ENCODE measurements at places on chromosomes 2 and 18.

GRCh38 chr2:215907147-215907546 lies 106.2 kb downstream of the MREG start:
- no peak overlapping the region for H3K4me3 ChIP-seq
- H3K36me3 ChIP-seq: no peaks in the 10 kb centered on the region
- DNase-seq: no peak
- peaks cover 3% of the 10 kb centered on the region for H3K27me3 ChIP-seq
- no peaks in the 10 kb centered on the region for H3K4me1 ChIP-seq

DNA sequence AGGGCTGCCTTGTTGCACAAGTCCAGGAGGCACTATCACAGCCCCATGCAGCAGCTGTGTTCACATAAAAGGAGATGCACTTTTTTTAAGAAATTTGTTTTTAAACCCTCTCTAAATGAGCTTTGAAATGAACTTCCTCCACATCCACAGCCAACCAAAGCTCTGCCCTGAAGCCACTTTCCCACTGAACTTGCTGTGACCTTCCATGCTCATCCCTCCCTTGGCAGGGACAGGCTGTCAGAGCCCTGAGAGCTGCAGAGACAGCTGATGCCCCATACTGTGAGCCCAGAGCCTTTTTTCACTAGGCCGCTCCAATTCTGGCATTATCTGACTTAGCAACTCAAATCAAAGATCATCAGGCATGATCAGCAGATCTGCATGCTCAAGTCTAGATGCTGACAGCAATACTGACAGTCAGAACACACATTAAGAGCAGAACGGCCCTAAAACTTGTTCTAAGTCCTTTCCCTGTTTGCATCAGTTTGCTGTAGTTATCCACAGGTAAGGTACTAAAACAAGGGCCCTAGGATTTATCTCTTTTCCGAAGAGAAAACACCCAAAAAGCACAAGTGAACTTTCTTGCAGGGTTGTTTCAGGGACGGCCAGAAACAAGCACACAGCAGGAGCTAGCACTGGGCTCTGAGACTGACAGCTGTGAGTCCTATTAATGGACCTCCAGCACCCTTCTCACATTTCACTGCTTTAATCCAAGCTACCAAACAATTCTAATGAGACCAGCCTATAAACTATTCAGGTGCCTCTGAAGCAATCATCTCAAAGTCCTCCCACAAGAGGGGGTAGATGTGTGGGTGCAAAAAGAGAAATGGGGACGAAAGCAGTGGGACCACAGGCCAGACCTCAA lies 34.9 kb downstream of the RNU4ATAC start:
- peaks cover 3% of the 10 kb centered on the region for H3K36me3 ChIP-seq
- no peaks in the 10 kb centered on the region for H3K27me3 ChIP-seq
- H3K27ac ChIP-seq: no peak overlapping the region

DNA sequence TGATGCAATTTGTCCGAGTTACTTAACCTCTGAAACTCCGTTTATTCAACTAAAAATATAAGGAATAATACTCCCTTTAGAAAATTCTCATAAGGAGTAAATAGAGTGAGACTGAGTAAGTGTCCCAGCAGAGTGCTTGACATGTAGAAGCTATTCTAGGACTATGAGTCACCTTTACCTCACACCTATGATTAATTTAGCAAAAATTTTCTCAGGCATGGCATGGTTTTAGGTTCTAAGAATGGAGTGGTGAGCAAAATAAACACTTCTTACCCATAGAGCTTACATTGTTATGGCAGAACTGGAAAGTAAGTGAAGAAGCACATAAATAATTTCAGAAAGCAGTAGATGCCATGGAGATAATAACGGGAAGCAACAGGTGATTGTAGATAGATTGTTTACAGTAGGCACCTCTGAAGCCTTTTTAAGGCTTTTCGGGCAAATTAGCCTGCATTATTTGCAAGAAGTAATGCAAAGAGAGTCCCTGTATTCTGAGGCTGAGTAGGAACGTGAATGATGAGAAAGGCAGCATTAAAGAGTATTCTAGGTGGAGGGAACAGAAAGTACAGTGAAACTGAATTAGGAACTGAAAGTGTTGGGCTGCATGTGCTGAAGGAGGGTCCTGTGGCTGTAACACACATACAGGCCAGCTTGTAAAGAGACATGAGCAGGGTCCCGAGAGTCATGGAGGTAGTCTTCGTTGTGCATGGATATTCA lies 209.2 kb downstream of the ZNF407 start:
- H3K36me3 ChIP-seq: no peaks in the 10 kb centered on the region
- no peaks in the 10 kb centered on the region for H3K27me3 ChIP-seq
- no peak overlapping the region for H3K27ac ChIP-seq
- no peak overlapping the region for H3K4me3 ChIP-seq
- no peaks in the 10 kb centered on the region for H3K4me1 ChIP-seq
- no peak for DNase-seq

GRCh38 chr2:219396863-219397457 lies 9.2 kb upstream of the DNPEP start:
- peaks cover 12% of the 10 kb centered on the region for H3K4me1 ChIP-seq
- H3K4me3 ChIP-seq: no peak overlapping the region
- no peaks in the 10 kb centered on the region for H3K27me3 ChIP-seq
- H3K27ac ChIP-seq: no peak overlapping the region
- no peaks in the 10 kb centered on the region for H3K36me3 ChIP-seq
- DNase-seq: no peak

GRCh38 chr2:141968433-141968832 lies 162.4 kb downstream of the LRP1B start:
- H3K27ac ChIP-seq: no peak overlapping the region
- H3K4me1 ChIP-seq: no peaks in the 10 kb centered on the region
- no peak for DNase-seq
- H3K27me3 ChIP-seq: no peaks in the 10 kb centered on the region
- no peaks in the 10 kb centered on the region for H3K36me3 ChIP-seq

DNA sequence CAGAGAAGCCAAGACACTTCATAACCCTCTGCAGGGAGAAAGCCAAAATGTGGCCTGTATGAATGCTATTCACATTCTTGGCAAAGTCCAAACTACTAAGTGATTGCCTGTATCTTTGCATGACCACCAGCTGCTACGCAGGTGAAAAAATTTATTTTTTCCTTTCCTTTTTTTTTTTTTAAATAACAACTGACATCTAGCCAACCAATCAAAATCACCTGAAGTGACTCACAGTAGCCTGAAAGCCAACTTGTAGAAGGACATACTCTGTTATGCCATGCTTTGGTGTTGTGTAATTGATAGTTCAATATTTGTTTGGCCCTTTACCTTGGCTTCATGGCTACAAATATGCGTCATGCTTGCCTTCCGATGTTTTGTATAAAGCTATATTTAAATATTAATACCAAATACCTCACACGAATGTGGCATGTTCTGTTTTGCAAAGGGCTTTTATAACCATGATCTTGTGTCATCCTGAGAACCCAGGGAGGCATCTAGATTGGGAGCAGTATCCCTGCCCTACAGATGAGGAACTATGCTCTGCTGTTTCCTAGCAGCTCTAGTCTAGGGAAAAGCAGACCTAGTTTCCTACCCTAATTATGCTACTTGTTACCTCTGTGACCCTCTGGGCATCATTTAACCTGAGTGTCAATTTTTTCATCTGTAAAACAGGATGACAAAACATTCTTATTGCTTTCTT lies 102.1 kb downstream of the MYOM1 start:
- H3K4me3 ChIP-seq: no peak overlapping the region
- H3K4me1 ChIP-seq: no peaks in the 10 kb centered on the region
- no peak for DNase-seq
- H3K36me3 ChIP-seq: no peaks in the 10 kb centered on the region
- no peak overlapping the region for H3K27ac ChIP-seq
- H3K27me3 ChIP-seq: no peaks in the 10 kb centered on the region

- H3K27me3 ChIP-seq: no peaks in the 10 kb centered on the region
- H3K36me3 ChIP-seq: no peaks in the 10 kb centered on the region
- no peaks in the 10 kb centered on the region for H3K4me1 ChIP-seq
- no peak for DNase-seq
- no peak overlapping the region for H3K4me3 ChIP-seq
These were observed 180.0 kb downstream of the NAPG start for GRCh38 chr18:10705786-10706185.

- H3K4me1 ChIP-seq: no peaks in the 10 kb centered on the region
- no peaks in the 10 kb centered on the region for H3K27me3 ChIP-seq
- no peak overlapping the region for H3K4me3 ChIP-seq
- no peak overlapping the region for H3K27ac ChIP-seq
- no peaks in the 10 kb centered on the region for H3K36me3 ChIP-seq
These were observed 264.1 kb downstream of the SCG2 start for GRCh38 chr2:223338016-223338415.

DNA sequence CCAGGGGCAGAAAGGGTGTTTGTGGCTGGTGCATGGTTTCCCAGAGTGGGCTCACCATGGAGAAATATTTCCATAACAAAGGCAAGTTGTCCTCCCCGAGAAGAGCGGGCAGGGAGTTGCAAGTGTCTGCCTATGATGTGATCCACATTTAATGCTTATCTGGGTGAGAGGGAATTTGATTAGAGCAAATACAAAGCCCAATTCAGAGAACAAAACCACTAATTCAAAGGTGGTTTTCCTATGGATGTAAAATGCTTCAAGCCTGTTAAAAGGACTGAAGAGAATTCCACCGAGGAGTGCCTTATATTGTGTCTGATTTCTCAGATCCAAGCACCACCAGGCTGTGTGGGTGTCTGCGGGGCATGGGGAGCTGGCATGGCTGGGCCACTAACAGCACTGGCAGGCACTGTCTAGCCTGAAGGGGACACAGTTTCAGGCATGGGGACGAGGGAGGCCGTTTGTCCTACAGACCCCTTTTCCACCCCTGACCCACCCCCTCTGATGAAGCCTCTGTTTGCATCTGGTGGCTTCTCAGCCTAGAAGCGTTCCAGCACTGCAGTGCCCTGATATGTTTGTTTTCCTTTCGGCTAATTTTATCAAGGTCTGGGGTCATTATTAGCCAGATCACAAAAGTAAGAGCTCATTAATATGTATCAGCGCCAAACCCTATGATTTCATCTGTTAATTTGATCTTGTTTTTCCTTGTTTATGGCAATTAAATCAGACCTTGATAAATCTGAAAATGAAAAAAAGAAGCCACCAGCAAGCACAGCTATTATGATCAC lies 357.3 kb downstream of the HRH4 start:
- H3K27ac ChIP-seq: no peak overlapping the region
- no peaks in the 10 kb centered on the region for H3K27me3 ChIP-seq
- H3K36me3 ChIP-seq: no peaks in the 10 kb centered on the region
- DNase-seq: no peak

GRCh38 chr18:3611313-3612090 lies 161.5 kb downstream of the TGIF1 start:
- peaks cover 13% of the 10 kb centered on the region for H3K4me1 ChIP-seq
- no peak for DNase-seq
- no peak overlapping the region for H3K27ac ChIP-seq
- H3K36me3 ChIP-seq: no peaks in the 10 kb centered on the region
- H3K4me3 ChIP-seq: no peak overlapping the region

GRCh38 chr2:24579053-24579803 lies 88.2 kb downstream of the NCOA1 start:
- no peaks in the 10 kb centered on the region for H3K36me3 ChIP-seq
- DNase-seq: no peak
- no peaks in the 10 kb centered on the region for H3K27me3 ChIP-seq
- no peak overlapping the region for H3K4me3 ChIP-seq
- H3K27ac ChIP-seq: no peak overlapping the region

DNA sequence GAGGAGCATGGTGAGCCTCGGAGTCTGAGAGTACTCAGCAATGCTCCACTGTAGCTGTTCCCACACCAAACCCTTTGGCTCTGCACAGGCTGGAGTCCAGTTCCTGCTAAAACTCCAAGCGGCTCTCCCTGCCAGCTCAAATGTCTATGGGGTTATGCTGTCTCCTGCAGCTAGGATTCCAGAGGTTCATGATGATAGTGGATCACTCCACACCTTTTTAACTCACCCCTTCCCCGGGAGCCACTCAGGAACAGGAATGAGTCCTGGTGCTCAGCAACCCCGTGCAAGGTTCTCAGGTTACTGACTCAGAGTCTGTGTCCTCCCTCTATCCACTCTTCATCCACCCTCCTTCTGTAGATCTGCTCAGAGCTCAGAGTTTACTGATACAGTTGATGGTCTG lies 410.0 kb downstream of the CDH19 start:
- no peak for DNase-seq
- H3K27ac ChIP-seq: no peak overlapping the region
- no peaks in the 10 kb centered on the region for H3K36me3 ChIP-seq
- H3K27me3 ChIP-seq: no peaks in the 10 kb centered on the region
- H3K4me1 ChIP-seq: no peaks in the 10 kb centered on the region

- no peak for DNase-seq
- no peak overlapping the region for H3K27ac ChIP-seq
These were observed 109.7 kb downstream of the LPIN1 start for GRCh38 chr2:11856095-11856494.

GRCh38 chr2:157508676-157509075 lies 64.8 kb upstream of the CYTIP start:
- DNase-seq: no peak
- no peak overlapping the region for H3K4me3 ChIP-seq
- H3K27ac ChIP-seq: no peak overlapping the region
- H3K27me3 ChIP-seq: peaks cover 3% of the 10 kb centered on the region
- no peaks in the 10 kb centered on the region for H3K36me3 ChIP-seq

DNA sequence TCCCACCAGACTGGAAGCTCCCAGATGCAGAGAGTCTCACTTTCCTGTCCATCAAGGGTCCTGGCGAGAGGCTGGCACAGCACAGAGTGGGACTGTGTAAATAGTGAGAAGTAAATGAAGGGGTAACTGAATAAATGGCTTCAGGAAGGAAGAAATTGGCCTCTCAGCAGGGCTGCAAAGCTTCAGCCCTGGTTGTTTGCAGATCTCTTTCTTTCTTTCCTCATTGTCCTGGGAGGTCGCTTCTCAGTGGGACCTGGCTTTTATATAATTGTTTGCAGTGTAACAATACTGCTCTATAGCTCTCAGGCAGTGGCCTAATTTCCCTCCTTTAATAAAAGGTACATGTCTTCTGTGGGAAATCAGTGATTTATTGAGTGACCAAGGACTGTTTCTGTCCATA lies 74.9 kb upstream of the GPR45 start:
- DNase-seq: no peak
- H3K27me3 ChIP-seq: no peaks in the 10 kb centered on the region
- H3K4me1 ChIP-seq: no peaks in the 10 kb centered on the region
- no peaks in the 10 kb centered on the region for H3K36me3 ChIP-seq
- H3K27ac ChIP-seq: no peak overlapping the region

- DNase-seq: no peak
- no peaks in the 10 kb centered on the region for H3K27me3 ChIP-seq
- no peak overlapping the region for H3K27ac ChIP-seq
- no peak overlapping the region for H3K4me3 ChIP-seq
- no peaks in the 10 kb centered on the region for H3K36me3 ChIP-seq
These were observed 339.8 kb downstream of the ZEB2 start for GRCh38 chr2:144180131-144180530.

GRCh38 chr18:37175727-37176620 lies 347.0 kb downstream of the KIAA1328 start:
- no peaks in the 10 kb centered on the region for H3K4me1 ChIP-seq
- no peaks in the 10 kb centered on the region for H3K27me3 ChIP-seq
- H3K36me3 ChIP-seq: no peaks in the 10 kb centered on the region
- no peak for DNase-seq
- no peak overlapping the region for H3K4me3 ChIP-seq

GRCh38 chr2:134515137-134515536 lies 203.7 kb downstream of the TMEM163 start:
- no peaks in the 10 kb centered on the region for H3K4me1 ChIP-seq
- H3K4me3 ChIP-seq: no peak overlapping the region
- no peak for DNase-seq
- H3K27me3 ChIP-seq: no peaks in the 10 kb centered on the region

- no peaks in the 10 kb centered on the region for H3K36me3 ChIP-seq
- DNase-seq: no peak
- no peak overlapping the region for H3K4me3 ChIP-seq
- H3K4me1 ChIP-seq: no peaks in the 10 kb centered on the region
- H3K27ac ChIP-seq: no peak overlapping the region
These were observed 137.6 kb upstream of the HNMT start for GRCh38 chr2:137826373-137827372.

GRCh38 chr2:238585836-238586821 lies 159.4 kb downstream of the ASB1 start:
- no peaks in the 10 kb centered on the region for H3K4me1 ChIP-seq
- no peaks in the 10 kb centered on the region for H3K36me3 ChIP-seq
- no peak overlapping the region for H3K27ac ChIP-seq
- no peak for DNase-seq
- H3K27me3 ChIP-seq: no peaks in the 10 kb centered on the region

All from CD4-positive, alpha-beta T cell (primary cell).